ENCODE measurements at places on chromosomes 3 and 15.

- no peak for DNase-seq
Observed at GRCh38 chr3:169170456-169170855, 493.1 kb downstream of the MECOM start.

GRCh38 chr3:122076491-122077292, 21.5 kb downstream of the CD86 start:
- no peak for DNase-seq

DNA sequence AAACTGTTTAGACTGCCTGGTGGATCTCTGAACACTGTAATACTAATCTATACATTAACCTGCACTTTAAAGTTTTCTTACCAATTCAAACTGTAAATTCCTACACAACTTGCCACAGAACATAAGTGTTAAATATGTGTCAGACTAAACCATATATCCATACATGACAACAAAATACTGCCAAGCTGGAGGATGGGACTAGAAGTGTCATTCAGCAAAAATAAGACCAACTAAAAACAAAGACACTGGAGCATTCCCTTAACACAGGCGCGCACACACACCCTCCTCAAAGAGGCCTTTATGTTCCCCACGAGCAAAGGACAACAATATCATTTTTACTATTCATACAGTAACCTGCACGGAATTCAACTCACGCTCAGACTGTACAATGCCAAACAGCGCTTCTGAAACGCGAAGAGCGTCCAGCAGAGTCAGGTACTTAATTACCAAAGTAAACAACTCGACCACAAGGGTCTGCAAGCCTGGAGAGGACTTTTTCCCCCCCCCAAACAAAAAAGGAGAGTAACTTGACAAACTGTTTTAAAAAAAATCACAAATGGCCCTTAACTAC, 1.1 kb downstream of the DCUN1D1 start:
- DNase-seq, result peak; percentile 49

DNA sequence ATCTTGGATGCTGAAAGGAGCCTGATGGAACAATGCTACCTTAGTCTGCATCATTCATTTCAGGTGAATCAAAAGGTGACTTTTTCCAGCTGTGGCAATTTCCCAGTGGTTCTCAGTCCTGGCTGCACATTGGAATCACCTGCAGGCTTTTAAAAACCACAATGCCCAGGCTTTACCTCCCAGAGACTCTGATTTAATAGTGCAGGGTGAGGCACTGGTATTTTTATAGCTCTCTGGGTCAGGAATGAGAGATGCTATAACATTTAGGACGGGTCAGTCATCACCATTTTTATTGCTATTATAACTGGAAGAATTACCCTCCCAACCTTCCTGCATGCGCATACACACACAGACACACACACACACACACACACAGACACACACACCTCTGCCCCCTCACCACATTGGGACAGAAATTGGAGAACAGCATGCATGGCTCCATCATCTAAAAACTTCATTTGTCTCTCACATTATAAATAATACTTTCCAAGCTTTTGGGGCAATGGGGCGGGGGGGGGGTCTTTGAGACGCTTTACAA, 41.1 kb downstream of the LARP6 start:
- no peak for DNase-seq

DNA sequence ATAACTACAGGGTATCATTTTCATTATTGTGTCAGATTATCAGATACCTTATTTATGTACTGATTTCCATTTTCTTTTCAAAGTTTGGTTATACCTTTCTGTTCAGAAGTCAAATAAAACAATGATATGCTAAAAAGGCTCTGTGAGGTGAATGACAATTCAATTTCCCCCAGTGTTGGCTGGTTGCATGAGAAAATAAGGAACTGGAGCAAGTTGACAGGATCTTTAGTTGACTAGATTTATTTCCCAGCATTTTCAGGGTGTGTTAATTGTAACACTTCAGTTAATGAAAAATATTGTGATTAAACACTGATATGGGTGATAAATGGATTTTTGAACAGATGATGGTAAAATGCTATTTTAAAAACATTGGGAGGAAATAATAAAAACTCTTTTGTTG, 122.8 kb upstream of the FAM3D start:
- no peak for DNase-seq

Data from hematopoietic multipotent progenitor cell treated with erythropoietin and hydrocortisone succinate and interleukin-3 and kit ligand, for 8 days (in vitro differentiated cells).